ENCODE measurements at places on chromosomes 5 and 9.
A peak's percentile ranks its signal among the peaks of the same experiment; 100 is the strongest.

DNA sequence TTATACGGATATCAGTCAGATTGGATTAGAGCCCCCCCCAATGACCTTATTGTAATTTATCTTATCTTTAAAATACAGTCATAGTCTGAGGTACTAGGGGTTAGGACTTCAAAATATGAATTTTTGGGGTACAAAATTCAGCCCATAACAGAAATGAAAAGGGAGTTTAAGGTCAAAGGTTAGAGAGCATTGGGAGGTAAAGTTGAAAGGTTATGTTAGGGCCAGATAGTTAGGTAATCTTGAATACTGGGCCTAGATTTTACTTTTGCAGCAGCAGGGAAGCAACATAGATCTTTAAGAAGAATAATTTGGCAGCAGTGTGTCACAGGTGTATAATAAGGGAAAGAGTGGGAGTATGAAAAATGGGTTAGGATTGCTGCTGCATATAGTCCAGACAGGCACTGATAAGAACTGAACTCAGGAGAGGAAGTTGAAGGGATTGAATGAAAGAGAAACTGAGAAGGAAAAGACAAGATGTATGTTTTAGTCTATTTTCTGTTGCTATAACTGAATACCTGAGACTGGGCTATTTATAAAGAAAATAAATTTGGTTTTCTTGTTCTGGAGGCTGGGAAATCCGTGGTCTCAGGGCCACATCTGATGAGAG, 10.7 kb upstream of the GCNT4 start:
- DNase-seq: no peak

- DNase-seq: peak; percentile 1
Measured at GRCh38 chr9:12425878-12426864, 267.0 kb upstream of the TYRP1 start.

DNA sequence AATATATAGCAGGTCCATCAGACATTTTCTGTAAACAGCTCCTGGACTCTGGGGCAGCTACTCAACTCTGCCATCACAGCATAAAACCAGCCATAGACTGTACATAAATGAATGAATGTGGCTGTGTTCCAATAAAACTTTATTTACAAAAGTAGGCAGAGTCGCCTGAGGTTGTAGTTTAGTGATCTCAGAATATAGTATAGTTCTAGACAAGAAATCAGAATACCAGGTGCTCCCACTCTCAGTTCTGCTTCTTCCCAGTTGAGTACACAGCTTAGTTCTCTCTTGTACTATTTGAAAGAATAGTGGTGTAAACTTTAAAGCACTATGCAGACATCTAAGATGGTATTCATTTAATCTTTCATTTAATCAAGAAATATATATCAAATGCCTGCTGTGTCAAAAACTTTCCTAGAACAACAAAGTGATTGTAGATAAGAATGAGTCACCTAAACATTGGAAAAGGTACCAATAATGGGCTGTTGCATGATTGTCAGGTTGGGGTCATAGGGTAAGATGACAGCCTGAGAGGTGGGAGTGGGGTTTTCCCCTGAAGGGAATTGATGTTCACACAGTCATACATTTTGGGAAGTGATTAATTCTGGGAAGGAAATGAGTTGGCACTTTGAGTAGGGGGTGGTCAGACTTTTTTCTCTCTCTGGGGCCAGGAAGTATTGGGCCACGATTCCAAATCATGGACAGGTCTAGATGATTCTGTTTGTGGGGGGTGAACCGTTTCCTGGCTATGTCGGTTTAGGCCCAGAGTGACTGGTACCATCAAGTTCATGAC, 37.0 kb downstream of the TNFSF8 start:
- DNase-seq: peak; percentile 18

DNA sequence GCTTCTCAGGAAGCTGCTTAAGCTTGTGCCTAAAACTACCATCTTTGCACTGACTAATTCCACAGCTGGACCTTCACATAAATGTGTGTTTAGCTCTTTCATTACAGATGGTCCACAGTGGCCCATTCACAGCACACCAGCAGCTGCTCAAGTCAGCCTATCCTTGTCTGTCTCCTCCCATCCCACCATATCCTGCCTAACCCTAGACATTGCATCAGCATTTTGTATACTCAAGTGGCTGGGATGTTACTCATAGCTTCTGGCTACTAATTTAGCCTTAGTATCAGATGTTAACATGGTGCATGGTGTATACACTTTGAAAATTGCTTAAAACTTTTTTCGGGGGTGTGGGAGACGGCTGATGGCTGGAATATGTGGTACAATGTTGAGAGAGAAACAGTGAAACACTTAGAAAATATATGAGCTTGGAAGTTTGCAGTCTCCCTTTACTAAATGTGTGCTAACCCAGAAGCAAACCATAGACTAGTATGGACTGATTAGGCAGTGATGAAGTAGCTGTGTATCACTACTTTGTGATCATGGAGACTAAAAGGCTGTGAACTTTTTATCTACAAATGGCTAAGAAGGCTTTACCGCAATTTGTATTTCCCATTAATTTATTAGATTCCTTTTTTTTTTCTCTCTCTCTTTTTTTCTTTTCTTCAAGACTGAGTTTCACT, 83.1 kb downstream of the JMY start:
- peak; percentile 88 for DNase-seq

GRCh38 chr5:153974131-153974812, 64.4 kb downstream of the FAM114A2 start:
- peak; percentile 71 for DNase-seq

- DNase-seq: no peak
Measured at GRCh38 chr5:1180841-1181271, 20.5 kb upstream of the SLC6A19 start.

- DNase-seq: no peak
Measured at GRCh38 chr9:76412638-76413037, 18.4 kb upstream of the RFK start.

GRCh38 chr5:32103521-32103920, 70.6 kb downstream of the GOLPH3 start:
- no peak for DNase-seq

DNA sequence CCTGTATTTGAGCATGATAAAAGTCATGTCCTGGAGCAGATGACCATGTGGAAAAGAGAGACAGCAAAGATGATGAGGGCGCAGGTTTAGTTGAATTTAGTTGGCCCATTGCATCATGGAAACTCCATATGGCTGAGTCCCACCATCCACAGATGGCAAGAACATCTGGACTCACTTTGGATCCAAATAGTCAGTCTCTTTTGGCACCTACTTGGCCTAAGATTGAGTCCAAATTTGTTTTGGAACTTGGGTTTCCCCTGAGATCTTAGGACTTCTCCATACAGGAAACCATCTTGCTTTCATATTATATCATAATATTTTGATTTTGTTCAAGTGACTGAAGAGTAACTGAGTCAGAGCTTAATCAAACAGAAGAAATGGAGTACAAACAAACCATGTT, 217.5 kb downstream of the DRD1 start:
- DNase-seq: no peak

DNA sequence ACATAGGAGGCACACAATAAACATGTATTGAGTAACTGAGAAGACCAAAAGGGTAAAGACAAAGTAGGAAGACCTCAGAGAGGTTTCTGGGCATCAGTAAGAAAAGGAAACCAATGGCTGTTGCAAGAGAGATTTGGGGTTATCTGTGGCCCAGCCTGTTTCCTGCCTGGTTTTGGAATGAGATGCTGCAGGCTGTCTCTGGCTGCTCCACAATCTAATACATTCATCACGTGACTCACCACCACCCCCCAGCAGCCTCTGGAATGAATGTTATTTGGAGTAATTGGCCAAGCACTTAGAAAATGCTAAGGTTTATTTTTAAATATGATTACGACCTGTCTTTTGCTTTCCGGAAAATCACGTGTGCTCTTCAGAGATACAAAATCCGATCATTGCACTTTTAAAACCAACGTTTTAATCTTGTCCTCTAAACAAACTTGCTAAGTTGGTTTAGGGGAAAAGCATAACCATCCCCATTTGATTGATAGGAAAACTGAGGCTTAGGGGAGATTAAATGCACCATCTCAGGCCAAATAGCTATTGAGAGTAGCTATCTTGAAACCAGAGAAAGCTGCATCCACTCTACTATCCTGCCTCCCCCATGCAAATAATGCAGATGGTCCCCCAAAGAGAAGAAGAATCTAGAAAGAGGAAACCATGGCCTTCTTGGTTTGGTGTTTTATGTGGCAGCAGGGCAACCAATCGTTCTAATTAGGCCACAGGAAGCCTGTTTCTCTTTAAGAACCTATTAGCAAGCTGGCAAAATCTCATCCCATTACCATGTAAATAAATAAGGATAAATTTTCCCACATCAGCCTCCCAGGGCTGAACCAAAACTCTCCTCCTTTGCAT, 151.8 kb upstream of the ADRA1B start:
- peak; percentile 85 for DNase-seq

- peak; percentile 34 for DNase-seq
Measured at GRCh38 chr5:144017631-144018030, 152.8 kb downstream of the YIPF5 start.

DNA sequence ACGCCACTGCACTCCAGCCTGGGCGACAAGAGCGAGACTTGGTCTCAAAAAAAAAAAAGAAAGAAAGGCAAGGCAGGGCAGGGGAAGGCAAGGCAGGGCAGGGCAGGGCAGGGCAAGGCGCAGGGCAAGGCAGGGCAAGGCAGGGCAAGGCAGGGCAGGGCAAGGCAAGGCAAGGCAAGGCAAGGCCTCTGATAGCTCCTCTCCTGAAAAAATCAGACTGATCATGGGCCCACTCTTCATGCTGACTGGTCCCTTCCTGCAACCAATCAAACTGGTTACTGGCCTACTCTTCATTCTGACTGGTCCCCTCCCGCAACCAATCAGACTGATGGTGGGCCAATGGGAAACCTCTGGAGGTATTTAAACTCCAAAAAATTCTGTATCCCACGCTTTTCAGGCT, 3.4 kb upstream of the ZBTB5 start:
- DNase-seq: no peak

- DNase-seq: no peak
Measured at GRCh38 chr5:157196045-157196444, 15.4 kb downstream of the ITK start.

DNA sequence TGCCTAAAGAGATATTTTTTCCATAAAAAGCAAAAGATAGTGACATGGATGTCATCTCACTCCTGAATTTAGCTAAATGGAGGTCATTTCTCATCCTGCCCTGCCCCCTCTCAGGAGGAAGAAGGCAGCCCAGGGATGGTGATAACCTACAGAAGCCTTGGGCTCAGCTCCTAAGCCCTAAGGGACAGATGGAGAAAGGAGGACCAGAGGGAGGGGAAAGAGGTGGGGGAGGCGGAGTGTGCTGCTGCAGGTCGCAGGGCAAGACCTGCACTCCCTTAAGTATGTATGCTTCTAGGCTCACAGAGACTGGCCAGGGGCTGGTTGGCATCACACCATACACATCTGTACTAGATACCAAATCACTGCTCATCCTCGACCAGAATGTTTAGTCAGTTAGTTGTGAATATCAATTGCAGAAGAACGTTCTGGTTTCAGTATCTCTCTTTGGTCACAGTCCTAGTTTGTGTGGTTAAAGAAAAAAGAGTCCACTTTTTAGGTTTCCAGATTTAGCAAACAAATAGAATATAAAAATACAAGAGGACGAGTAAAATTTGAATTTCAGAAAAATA, 18.4 kb upstream of the CDKN2AIPNL start:
- no peak for DNase-seq

- peak; percentile 71 for DNase-seq
Measured at GRCh38 chr5:59587489-59588337, 305.8 kb downstream of the PDE4D start.

DNA sequence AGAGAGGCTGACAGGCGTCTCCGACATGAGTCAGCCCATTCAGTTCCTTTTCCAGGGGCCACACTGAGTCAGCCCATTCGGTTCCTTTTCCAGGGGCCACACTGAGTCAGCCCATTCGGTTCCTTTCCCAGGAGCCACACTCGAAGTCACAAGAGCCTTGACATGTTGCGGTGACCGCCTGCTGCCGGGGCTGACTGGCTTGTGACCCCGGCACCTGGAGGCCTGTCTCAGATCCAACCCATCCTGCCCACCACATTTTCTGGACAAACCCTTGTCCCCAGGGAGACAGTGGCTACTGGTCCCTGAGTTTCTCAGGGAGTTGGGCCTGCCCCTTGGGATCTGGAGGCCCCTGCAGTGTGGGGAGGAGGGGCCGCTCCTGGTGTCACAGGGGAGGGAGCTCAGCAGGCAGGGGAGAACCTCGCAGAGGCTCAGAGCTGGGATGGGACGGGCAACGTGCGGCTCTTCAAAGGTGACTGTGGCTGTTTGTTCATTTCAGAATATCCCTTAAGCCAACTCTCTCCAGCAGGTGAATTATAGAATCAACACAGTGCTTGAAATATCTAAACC, 40.5 kb upstream of the LPCAT1 start:
- peak; percentile 83 for DNase-seq

GRCh38 chr9:86589273-86589672, 235.1 kb upstream of the TUT7 start:
- no peak for DNase-seq

GRCh38 chr5:107958861-107959260, 288.1 kb upstream of the EFNA5 start:
- DNase-seq: no peak

GRCh38 chr5:128082551-128083032, 974 bp upstream of the SLC12A2 start:
- no peak for DNase-seq

GRCh38 chr9:83639266-83639665, 16.3 kb downstream of the IDNK start:
- DNase-seq: no peak

- DNase-seq: no peak
Measured at GRCh38 chr5:170092455-170093101, 13.1 kb upstream of the FOXI1 start.

GRCh38 chr5:7690557-7690956, 160.4 kb downstream of the CFAP90 start:
- no peak for DNase-seq
